ENCODE measurements at places on chromosomes 1 and 21.

GRCh38 chr1:202154148-202154765 lies 6.1 kb downstream of the PTPN7 start:
- no peak for DNase-seq

GRCh38 chr1:11518791-11519628 lies 40.1 kb downstream of the DISP3 start:
- no peak for DNase-seq

- no peak for DNase-seq
Measured at GRCh38 chr1:15951341-15952153, 24.4 kb downstream of the ZBTB17 start.

- DNase-seq = no peak
Measured at GRCh38 chr1:29878501-29878900, 642.2 kb downstream of the PTPRU start.

DNA sequence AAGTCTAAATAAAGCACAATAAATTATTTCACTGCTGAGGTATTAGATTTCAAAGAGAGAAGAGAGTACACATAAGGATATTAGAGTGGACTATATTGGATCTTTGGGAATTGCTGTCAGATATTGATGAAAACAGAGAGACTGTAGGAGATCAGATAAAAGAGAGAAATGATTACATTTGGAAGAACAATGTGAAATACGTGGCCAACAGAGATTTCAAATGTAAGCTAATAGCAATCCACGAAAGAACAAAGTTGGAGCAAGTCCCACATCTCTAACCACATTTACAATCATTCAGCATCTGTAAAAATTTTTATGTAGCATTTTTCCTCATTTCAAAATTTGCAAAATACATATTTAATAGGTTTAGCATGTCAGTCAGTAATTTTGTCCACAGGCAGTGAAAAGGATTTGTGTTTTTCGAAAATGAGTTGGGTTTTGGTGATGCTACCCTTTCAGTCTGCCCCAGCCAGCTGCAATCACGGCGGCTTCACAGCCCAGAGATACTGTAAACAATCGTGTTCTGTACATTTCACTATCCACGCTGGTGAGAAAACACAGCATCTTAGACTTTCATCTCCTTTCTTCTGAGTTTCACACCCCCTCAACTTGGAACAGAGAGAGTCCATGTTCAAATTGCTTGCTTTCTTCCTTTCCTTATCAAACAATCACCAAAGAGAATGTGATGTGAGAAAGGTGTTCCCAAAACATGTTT lies 209.1 kb upstream of the LYPLAL1 start:
- no peak for DNase-seq

GRCh38 chr21:39518055-39518846 lies 66.5 kb downstream of the SH3BGR start:
- DNase-seq = peak; percentile 50

- no peak for DNase-seq
Measured at GRCh38 chr1:209527993-209528717, 55.4 kb upstream of the CAMK1G start.

DNA sequence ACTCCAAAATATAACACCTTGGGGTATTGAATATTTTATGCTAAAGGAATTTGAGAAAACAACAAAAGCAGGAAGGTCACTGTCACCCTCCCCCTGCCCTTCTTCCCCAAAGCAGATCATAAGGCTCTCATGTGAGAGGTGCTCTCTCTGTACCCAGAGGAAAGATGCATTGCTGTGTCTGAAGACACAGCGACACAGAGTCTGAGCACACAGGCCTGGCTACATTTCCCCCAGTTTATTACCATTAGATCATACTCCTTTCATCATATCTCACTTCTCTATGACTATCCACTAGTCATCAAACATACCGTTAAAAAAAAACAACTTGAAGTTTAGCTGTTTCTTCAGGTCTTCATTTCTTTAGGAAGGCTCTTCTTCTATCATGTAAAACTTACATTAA lies 127.1 kb downstream of the PPIAL4G start:
- no peak for DNase-seq

GRCh38 chr1:71166178-71167173 lies 85.6 kb upstream of the ZRANB2 start:
- no peak for DNase-seq

DNA sequence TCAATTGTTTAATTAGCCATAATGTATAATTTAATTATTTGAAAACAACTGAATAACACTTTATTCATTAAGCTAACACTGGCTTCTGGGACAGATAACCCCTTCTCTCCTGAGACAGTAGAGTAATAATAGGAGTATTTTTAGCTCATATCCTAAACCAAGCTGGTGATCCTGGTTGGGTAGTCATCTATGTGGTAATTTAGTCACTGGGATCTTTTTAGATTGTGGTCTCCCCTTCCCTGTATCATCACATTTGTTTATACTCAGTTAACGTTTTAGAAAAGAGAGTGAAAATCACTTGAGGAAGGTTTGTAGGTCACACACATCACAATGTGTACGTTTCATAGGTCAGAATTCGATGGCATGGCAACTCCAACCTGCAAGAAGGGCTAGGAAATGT lies 1356.6 kb upstream of the ADGRL2 start:
- DNase-seq = no peak

GRCh38 chr1:67759066-67759465 lies 74.1 kb downstream of the GADD45A start:
- DNase-seq = no peak

GRCh38 chr21:14889080-14889810 lies 175.6 kb downstream of the NRIP1 start:
- no peak for DNase-seq

GRCh38 chr1:234213658-234214128 lies 159.6 kb upstream of the COA6 start:
- DNase-seq = no peak

DNA sequence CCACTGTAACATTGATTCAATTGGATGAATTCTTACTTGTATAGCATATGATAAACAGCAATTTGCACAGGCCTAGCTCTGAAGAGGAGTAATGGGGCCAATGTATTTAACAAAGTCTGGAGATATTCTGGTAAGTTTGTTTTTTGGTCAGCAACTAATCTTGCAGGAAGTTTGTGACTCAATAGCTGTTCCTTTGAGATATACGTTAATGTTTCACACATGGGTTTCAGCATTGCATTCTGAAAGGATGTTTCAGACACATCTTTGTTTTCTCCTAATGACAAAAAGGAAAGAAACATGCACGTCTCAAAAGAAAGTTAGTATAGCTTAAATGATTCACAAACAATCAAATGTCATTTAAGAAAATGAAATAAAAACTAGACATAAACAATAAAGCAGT lies 49.0 kb downstream of the LTN1 start:
- DNase-seq = no peak
